ENCODE measurements at places on chromosomes 7 and 10.

DNA sequence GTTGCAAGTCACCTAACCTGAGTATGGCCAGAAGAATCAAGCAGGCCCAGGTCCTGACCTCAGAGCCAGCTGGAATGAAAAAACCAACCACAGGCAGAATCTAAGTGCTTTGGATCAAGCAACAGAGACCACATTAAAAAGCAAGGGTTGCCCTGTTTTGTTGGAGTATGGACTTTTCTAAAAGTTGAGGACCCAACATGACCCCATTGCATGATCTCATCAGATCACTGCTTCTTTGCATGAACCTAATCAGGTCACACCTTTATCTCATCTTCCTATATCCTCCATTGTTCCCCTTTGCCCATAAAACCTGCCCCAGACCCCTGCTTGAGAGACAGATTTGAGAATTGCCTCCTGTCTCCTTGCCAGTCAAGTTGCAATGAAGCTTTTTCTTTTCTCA, 11.6 kb upstream of the SNX10 start:
- no peak for DNase-seq

DNA sequence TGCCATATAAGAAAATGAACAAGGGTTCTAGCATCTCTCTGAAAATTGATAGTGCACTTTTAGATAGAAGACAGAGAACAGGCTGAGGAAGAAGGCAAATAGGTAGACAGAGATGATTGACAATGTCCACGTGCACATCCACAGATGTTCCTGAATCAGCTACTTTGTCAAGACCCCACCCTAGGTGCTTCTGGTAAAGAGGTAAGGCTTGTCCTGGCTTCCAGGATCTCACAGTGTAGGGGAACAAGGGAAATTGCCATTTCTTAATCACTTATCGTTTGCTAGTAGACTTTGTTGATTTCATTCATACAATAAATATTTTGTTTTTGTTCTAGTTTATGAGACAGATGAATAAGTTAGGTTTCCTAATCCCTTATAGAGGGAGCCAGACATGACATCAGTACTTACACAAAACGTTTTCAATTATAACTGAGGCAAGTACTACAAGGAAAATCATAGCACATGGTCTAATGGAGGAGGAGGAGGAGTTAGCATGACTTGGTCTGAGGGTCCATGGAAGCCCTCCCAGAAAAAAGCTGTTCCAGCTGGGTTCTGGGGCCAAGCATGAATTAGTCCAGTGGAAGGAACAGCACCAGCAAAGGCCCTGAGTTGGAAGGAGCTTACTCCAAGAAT, 115.9 kb upstream of the ARID5B start:
- DNase-seq: no peak

DNA sequence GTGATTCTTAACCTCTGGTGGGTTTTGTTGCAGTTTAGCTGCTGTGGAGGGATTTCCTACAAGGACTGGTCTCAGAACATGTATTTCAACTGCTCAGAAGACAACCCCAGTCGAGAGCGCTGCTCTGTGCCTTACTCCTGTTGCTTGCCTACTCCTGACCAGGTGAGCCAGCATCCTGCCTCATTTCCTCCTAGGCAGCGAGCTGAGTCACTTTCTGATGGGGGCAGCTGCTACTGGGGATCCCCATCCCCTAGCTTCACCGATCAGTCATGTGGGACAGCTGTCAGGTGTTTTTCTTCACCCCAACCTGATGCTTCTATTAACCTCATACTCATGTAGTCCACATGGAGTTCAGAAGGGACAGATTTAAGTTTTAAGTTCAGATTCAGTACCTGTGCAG, 21.7 kb upstream of the SMO start:
- no peak for DNase-seq

DNA sequence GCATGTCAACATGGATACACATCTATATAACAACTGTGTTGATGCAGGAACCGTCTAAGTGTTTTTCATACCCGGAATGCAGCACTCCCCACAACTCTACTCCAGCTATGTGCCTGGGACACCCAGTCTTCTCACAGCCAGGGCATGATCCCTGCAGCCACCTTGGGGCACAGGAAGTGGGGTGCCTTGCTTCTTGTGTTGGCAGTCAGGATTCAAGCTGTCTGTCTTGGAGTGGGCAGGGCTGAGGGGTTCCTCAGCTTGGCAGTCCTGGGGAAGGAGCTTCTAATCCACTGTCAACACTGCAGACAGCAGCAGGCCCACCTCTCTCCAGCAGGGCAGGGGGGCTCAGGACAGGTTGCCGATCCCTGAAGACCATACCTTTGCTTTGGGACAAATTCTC, 41.3 kb downstream of the DRGX start:
- no peak for DNase-seq

GRCh38 chr7:2139004-2139699, 93.6 kb downstream of the MAD1L1 start:
- no peak for DNase-seq

GRCh38 chr7:45593877-45594276, 19.7 kb downstream of the ADCY1 start:
- DNase-seq: no peak

DNA sequence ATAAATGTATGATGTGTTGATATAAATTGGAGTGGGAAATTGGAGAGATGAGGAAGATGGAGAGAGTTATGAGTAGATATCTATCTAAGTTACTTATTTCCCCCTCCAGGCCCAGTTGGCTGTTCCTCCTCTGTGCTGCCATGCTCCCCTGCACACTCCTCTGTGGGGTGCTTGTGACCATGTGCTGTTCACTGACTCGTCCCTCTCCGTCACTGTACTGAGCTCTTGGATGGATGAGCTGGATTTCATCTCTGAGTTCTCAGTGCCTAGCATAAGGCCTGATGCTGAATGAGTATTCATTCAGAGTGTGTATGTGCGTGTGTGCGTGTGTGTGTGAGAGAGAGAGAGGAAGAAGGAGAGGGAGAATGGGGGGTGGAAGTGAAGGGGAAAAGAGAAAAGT, 14.5 kb downstream of the OR9A2 start:
- DNase-seq: no peak

DNA sequence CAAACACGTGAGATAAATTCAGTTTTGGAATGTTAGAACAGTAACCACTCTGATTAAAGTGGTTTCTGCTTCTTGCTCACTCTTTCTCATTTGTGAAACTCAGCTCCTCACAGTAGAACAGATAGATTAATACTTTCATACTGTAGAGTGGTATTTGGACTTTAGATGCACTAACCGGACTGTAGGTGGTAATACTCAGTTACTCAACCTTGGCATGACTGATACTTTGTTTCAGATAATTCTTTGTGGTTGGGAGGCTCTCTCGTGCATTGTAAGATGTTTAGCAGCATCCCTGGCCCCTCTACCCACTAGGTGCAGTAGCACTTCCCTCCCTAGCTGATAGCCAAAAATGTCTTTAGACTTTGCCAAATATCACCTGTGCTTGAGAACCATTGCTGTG, 37.6 kb downstream of the MCU start:
- no peak for DNase-seq

GRCh38 chr7:78220754-78221153, 422.2 kb downstream of the PHTF2 start:
- no peak for DNase-seq

GRCh38 chr10:10777279-10777678, 240.4 kb upstream of the CELF2 start:
- DNase-seq: no peak

DNA sequence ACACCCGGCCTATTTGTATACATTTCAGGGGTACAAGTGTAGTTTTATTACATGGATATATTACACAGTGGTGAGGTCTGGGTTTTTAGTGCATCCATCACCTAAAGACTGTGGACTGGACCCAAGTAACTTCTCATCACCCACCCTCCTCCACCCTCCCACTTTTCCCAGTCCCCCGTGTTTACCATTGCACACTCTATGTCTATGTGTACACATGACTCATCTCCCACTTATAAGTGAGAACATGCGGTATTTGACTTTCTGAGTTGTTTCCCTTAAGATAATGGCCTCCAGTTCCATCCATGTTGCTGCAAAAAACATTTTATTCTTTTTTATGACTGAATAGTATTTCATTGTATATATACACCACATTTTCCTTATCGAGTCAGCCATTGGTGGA, 98.9 kb upstream of the WAC start:
- DNase-seq: no peak

- DNase-seq: no peak
These were observed 14.0 kb upstream of the CUX1 start for GRCh38 chr7:101803203-101804087.

DNA sequence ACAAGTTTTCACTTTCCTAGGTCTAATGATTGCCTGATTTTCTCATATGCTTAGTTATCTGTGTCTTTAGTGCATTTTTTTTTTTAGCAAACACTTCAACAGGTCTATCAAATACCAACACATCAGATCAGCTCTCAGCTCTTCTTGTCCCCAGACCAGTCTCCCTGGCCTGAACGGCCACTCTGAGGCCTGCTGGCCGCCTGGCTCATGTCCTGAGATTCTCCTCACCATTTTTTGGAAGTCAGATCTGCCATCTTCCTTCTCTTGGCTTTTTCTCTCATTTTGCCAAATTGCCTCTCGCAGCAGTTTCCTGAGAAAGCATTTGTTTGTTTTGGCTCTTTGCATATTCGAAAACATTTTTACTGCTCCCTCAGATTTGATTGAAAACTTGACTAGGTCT, 29.3 kb downstream of the PPP2R2D start:
- DNase-seq: no peak
